ENCODE measurements at places on chromosomes 16 and 17.

DNA sequence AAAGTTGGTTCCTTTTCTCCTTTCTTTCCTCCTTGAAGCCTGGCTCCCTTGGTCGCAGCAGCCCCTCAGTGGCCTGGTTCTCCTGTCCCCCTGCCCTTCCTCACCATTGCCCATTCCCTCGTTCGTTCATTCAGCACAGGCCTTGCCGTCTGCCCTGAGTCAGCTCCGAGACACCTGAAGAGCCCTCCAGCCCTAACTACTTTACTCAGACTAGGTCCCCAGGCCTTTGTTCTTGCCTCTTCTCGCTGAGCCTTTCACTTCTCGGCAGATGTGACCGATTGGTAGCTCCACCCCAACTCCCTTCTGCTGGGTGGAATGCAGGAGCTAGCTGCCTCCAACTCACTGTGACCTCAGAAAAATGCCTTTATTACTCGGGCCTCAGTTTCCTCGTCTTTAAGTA is 7.0 kb upstream of the ADAM11 start:
- DNase-seq, result no peak

DNA sequence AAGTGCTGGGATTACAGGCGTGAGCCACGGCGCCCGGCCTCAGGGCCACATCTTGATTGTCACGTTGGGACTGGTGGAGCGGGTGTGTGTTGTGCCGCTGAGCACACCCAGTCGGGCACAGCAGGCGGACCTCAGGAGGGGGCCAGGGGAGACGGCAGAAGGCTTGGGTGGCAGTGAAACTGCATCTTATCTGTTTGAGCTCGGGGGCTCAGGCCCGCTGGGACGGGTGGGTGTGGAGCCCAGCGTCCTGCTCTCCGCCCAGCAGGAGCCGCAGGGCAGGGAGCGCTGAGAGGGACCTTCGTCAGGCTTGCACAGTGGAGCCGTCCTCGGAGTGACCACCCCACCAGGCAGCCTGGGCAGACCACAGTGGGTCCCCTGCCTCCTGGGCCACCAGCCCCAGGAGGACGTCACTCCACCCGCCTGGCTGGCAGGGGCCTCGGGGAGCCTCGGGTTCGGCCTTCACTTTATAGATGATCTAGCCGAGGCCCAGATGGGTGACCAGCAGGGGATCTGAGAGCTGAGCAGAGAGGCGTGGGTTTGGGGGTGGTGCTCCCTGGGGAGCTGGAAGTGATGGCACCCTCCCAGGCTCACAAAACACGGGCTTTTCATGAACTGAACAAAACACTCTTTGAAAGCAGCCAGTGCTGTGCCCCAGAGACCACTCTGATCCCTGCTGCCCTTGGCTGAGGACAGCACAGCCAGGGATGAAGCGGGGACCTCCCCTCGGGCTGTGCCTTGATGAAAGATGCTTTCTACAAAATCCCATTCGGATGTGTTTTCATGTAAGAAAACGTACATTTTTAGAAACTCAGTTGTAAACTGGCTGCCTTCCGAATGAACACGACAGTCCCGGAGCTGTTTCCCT is 181.1 kb downstream of the SEC14L1 start:
- peak; percentile 29 for DNase-seq

- DNase-seq, result no peak
Observed at GRCh38 chr17:57853695-57854094, 3.9 kb upstream of the MRPS23 start.

DNA sequence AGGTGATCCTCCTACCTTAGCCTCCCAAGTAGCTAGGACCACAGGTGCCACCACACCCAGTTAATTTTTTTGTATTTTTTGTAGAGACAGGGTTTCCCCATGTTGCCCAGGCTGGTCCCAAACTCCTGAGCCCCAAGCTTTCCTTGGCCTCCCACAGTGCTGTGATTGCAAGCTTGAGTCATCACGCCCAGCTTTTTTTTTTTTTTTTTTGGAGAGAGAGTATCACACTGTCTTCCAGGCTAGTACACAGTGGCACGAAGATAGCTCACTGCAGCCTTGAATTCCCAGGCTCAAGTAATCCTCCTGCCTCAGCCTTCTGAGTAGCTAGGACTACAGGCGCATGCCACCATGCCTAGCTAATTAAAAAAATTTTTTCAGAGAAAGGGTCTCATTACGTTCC is 27.2 kb downstream of the HEATR9 start:
- no peak for DNase-seq

DNA sequence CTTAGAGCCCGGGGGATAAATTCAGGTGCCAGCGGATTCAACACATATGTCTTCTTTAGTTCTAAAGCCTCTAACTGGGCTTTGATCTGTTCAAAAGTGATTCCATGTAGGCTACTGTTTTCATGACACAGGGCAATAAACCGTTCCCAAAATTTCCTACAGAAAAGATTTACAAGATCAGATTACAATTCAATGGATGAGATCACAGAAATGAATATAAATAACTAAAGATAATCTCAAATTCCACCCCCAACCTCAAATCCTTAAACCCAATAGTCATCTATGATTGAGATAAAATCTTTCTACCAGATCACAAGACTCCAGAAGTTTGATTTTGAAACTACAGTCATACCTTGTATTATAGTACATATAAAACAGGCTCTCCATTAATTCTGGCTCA is 84.3 kb downstream of the CACNG1 start:
- DNase-seq, result no peak

DNA sequence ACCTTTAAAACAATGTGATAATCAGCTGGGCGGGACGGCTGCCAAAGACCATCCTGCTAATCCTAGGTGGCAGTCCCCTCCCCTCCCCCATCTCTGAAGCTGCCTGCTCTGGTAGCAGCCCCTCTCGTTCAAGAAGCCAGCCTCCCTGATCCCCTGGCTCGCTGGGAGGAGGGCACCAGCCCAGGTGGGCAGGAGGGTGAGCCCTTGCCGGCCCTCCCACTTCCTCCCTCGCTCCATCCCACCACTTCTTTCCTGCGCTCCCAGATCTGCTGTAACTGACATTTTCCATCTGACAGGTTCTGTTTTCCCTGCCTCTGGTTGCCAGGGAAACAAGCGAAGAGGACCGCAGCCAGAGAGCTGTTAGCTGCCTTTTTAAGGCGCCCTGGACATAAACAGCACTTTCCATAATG is 155.7 kb upstream of the TNRC6C start:
- DNase-seq, result no peak

DNA sequence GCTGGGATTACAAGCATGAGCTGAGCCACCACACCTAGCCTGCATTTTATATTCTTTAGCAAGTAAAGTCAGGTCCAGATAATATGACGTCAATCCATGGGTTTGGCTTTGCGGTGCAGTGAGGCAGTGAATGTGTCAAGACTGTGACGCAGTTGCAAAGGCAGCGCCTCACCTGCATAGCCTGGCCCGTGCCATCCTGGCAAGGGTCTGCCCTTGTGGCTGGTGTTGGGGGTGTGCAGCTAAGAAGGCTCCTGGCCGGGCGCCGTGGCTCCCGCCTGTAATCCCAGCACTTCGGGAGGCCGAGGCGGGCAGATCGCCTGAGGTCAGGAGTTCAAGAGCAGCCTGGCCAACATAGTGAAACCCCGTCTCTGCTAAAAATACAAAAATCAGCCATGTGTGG is 7.0 kb downstream of the PDF start:
- DNase-seq, result no peak

- no peak for DNase-seq
Observed at GRCh38 chr17:73906896-73907870, 262.9 kb upstream of the SDK2 start.

- DNase-seq, result no peak
Observed at GRCh38 chr17:51159604-51160003, 6.2 kb downstream of the NME1 start.

GRCh38 chr17:17001076-17001777 is 29.3 kb upstream of the TNFRSF13B start:
- no peak for DNase-seq

DNA sequence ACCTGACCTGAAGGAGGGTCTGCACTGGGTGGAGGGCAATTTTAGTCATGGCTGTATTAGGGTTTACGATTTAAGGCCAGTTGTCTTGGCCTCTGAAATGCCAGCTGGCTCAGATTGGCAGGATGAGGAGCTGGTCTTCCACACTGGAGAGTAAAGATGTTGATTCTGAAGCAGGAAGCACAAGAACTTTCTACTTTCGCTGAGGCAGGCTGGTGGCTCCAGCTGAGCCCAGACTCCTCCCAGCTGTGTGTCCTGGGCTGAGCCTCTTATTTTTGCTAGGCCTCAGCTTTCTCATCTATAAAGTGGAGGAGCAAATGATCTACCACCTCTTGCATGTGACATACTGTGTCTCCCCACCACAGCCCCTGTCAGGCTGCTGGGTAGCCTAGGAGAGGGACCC is 74.4 kb downstream of the MRM1 start:
- no peak for DNase-seq

- DNase-seq, result no peak
Observed at GRCh38 chr16:54780266-54780665, 150.4 kb upstream of the IRX5 start.

DNA sequence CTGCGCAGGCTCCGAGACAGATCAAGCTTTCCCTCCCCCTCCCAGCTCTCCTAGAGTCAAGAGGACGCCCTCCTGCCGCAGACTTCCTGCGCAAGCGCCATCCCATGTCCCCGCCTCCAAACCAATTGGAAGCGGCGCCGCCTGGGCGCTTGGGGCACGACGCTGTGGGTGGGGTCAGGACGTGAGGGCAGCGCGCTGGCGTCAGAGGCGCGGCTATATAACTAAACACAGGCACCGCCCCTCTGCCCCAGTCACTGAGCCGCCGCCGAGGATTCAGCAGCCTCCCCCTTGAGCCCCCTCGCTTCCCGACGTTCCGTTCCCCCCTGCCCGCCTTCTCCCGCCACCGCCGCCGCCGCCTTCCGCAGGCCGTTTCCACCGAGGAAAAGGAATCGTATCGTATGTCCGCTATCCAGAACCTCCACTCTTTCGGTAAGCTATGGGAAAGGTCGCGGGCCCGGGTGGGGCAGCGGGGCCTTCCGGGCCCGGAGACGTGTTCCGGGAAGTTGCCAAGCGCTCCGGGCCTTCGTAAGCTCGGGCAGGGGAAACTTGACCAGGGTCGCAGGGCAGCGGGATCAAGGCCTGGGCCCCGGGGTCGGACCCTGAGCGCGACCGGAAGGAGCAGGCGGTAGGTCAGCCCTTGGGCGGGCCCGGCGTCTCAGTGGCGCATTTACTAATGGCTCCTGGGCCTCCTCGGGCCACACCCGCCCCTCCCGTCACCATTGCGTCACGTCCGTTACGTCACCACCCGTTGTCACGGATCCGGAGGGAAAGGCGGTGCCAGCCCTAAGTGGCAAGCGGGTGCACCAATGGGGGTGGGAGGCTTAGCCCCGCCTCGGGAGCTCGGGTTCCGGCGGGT is at the start of gene EIF1:
Gene EIF1 (plus strand): TSS at position 245 of the 856 bp plus-strand sequence. CDS start 154 bp downstream, at position 399.
- DNase-seq, result peak; percentile 99

- peak; percentile 62 for DNase-seq
Observed at GRCh38 chr17:75109407-75110233, at the start of gene ARMC7. Gene ARMC7 (plus strand): TSS chr17:75109969. CDS start chr17:75110289, 320 bp downstream.

GRCh38 chr16:46691726-46692125 is 2.3 kb downstream of the ORC6 start:
- DNase-seq, result no peak

GRCh38 chr17:2068031-2068518 is 13.2 kb downstream of the HIC1 start:
- peak; percentile 92 for DNase-seq

GRCh38 chr17:37740915-37741314 is 3.9 kb downstream of the HNF1B start:
- no peak for DNase-seq

GRCh38 chr17:66301367-66301863 is 998 bp upstream of the PRKCA start:
- no peak for DNase-seq

GRCh38 chr17:50871898-50872297 is 5.7 kb upstream of the TOB1 start:
- DNase-seq, result no peak

GRCh38 chr17:76993651-76994050 is 125.4 kb downstream of the MGAT5B start:
- DNase-seq, result no peak

GRCh38 chr16:78460428-78460827 is 361.0 kb downstream of the WWOX start:
- DNase-seq, result no peak

DNA sequence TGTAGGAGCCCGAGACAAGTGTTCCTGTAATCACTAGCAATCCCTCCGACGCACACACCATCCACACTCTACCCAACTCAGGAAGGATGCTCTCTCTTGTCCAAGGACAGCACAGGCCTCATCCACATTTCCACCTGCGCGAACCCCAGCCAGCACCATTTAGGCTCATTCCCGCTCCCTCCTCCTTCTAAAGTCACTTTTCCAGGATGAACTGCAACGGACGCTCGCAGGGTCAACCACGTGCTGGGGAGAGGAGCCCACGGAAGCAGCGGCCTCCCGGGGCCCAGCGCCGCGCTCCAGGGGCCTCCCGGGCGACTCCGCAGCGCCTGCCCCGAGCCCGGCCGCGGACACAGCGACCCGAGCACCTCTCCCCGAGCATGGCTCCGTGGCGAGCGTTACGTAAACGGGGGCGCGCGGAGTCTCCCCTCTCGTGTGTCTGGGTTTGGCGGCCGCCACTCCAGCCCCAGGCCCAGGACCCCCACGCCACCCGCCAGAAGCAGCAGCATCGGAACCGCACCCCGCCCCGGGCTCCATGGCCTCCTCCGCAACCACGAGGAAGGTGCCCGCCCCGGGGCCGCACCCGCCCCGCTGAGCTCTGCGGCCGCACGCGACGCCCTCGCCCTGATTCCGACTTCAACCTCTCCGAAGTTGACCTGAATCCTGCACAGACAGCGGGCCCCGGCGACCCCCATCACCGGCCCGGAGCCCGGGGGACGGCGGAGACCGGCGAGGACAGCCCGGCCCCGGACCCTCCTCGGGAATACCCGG is 668 bp downstream of the USP36 start:
- no peak for DNase-seq

DNA sequence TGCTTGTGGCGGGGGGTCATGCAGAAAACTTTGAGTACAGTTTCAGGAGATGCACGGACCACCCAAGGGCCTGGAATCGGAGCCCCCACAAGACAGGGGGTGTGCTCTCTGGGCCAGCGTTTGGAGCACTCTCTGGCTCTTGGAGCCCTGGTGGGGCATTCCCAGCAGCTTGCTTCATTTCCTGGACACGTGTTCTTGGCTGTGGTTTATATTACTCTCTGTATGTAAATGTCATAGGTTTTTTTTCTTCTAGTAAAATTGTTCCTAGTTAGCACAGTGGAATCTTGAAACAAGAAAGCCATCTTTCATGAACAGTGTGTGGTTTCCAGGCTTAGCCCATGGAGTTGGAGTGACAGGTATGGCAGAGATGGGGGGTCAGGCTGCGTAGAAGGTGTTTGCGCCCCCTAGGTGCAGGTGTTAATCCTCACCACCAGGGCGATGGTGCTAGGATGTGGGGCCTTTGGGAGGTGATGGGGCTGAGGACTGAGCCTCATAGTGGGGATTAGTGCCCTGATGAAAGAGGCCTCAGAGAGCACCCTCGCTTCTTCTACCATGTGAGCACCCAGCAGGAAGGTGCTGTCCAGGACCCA is 79.8 kb downstream of the JPH3 start:
- peak; percentile 32 for DNase-seq
